Astrocyte of the hippocampus (primary cell): ENCODE measurements at places on chromosomes 4 and X.

GRCh38 chrX:19127649-19128168, 5.4 kb upstream of the ADGRG2 start:
- DNase-seq = no peak

DNA sequence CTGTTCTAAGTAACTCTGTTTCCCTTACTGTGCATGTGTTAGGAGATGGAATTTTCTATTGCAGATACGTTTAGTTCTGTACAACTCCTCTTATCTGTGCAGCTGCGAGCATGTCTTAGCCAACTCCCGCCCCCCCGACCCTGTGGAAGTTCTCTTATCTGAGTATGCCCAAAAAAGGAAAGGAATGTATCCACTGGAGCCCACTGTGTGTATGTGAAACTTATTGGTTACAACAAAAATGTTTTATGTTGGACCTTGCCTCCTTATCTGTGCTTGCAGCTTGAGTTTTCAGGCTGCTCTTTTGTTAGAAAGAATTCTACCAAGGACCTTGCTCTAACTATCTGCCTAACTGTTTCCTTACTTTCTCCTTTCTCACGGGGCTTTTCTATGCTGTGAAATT, 24.2 kb upstream of the DCAF8L2 start:
- DNase-seq = peak; percentile 37

DNA sequence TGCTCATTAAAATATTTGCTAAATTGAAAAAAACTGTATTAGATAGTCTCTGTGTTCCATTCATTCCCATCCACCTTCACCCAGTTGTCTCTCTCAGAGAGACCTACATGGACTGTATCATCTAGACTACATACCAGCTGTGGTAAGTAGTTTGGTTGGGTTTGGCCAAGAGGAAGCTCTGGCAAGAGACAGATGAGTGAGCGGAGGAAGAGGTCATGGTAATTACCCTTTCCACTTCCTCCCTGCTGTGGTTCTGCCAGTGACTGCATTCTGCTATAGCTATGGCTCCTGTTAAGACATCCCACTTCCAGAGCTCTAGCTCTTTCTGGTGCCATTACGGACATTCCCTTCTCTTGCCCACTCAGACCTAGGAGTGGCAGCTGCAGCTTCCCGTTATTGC, 239.0 kb upstream of the MID1 start:
- no peak for DNase-seq

DNA sequence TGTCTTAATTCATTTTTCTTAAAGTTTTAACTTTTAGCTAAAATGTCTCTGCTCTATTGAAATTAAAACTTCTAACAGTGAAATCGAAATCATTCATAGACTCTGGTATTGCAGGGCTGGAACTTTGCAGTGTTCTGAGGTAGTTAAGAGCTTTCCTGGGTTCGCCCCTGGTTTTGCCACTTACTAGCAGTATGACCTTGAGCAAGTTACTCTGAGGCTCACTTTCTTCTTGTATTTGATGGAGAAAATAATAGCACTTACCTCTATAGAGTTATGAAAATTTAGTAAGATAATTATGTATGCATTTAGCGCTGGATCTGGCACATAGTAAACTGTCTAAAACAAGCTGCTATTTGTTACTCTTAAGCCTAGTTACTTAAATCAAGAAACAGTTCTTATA, 1.7 kb downstream of the SLAIN2 start:
- peak; percentile 24 for DNase-seq

GRCh38 chr4:1880332-1880731, 9.1 kb downstream of the NSD2 start:
- DNase-seq = no peak

DNA sequence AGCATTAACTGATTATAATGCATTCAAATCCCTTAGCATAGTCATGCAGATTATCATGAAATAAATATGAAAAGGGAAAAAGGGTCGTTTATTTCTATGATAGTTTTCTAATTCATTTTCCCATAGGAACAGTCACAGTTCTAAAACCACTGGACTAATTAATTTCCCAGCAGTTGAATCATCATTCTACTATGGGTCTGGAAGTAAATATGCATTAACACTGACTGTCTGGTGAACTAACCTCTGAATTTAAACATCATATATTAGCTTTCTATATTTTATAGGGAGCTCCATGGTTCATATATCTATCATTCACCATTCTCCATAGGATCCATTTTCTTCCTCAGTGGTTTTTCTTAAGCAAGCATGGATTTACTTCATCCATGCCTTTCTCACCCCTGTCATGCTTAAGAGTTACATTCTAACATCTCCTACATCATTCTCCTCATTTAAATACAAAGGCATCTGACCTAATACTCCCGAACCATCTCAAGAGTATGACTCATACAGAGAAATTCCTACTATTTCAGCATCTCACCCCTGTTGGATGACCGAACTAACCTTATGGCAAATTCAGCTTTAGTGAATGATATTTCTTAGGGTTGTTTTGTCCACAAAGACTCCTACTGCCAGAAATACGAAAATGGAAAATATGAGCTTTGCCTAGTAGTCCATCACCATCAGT, 198.7 kb upstream of the ADAMTS3 start:
- DNase-seq = peak; percentile 66

DNA sequence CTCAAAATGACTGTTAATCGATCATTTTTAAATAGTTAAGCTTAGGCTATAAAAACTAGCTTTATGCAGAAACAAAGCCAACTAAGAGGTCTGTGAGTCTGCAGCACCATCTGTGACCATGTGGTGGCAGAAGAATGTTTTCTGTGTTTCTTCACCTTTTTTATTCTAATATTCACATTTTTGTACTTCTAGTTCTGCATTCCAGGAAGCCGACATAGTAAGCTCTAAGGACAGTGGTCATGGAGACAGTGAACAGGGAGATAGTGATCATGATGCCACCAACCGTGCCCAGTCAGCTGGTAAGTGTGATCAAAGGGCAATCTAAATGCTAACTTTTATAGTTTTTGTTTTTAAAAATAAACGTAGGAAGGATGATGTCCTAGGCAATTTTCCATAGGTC, 5.6 kb downstream of the PCDH10 start:
- DNase-seq = peak; percentile 74

DNA sequence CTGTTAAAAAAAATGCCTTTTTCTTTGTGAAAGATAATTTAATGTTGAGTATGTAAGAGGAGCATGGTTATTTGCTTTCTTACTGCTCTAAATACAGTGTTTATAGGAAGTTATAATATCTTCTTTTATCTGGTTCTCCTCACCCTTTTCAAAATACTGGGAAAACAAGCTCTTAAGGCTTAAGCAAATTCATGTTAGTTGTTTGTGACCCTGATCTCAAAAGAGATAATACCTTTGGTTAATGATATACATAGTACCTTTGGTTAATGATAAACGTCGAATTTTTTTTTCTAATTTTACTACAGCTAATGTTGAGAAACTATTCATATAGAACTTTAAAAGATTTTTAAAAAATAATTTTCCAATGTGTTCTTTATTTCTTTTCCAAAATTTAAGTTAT, 180.1 kb downstream of the RAPGEF2 start:
- no peak for DNase-seq

DNA sequence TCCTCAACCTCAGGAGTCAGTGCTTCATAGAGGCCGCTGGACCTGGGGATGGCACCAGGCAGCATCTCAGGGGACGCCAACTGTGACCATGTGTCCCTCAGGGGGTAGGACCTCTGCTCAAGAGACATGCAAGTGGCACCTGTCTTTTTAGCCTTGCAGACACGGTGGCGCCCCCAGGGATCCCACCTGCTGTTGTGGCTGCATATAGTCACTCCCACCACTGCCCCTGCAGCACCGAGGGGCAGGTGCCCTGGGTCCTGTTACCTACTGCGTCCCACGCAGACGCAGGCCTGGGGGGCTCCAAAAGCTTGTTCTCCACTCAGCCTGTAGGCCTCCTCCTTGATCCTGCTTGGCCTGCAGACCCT, 2.5 kb downstream of the MYL5 start:
- DNase-seq = no peak

GRCh38 chr4:126807132-126807531, 825.6 kb upstream of the INTU start:
- DNase-seq = no peak

- DNase-seq = no peak
Observed at GRCh38 chr4:112823156-112823555, 186.2 kb downstream of the LARP7 start.

- DNase-seq = peak; percentile 29
Observed at GRCh38 chrX:34365471-34365870, 233.4 kb upstream of the FAM47A start.

DNA sequence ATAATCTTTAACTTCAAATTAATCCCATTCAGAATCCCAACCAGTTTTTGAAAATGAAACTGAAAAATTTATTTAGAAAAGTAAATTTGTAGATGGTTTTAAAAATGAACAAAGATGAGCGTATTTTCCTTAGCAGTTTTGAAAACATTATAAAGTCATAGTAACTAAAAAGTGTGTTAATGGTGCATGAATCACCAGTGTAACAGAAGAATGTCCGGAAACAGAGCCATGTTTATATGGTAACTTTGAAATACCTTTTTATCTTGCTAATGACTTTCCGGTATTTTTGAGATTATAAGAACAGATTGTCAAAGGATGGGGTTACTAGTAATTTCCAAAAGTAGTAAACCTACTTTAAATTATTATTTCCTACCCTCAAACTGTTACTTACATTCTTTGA, 145.9 kb downstream of the IRS4 start:
- no peak for DNase-seq
